NCI-H2081 treated with DMSO at 0.1 percent for 48 hours (cell line): ENCODE measurements at places on chromosomes 1 and 21.

DNA sequence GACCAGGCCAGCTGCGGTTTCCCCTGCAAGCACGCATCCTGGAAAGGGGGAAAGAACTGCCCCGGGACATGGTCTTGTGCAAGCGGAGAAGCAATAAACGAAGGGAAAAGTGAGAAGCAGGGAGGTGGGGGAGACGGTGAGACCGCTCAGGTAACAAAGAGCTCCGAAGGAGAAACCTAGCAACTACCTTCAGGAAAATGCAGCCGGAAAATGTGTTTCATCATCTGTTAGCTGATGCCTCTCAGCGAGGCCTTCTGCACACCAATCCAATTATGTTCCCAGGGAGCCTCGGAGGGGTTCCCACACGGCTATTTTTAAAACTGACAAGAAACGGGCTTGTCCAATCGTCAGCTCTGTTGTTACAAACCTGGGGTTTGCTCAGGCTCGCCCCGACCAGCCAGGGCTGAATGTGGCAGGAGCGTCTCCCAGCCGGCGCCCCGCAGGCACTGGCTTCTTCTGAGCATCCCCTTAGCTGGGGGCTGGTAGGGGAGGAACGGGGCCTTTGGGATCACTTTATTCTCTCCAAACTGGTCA is 3.4 kb downstream of the RIPK4 start:
- no peak for DNase-seq

- DNase-seq = no peak
Observed at GRCh38 chr1:45236136-45236535, 29.7 kb upstream of the ZSWIM5 start.

DNA sequence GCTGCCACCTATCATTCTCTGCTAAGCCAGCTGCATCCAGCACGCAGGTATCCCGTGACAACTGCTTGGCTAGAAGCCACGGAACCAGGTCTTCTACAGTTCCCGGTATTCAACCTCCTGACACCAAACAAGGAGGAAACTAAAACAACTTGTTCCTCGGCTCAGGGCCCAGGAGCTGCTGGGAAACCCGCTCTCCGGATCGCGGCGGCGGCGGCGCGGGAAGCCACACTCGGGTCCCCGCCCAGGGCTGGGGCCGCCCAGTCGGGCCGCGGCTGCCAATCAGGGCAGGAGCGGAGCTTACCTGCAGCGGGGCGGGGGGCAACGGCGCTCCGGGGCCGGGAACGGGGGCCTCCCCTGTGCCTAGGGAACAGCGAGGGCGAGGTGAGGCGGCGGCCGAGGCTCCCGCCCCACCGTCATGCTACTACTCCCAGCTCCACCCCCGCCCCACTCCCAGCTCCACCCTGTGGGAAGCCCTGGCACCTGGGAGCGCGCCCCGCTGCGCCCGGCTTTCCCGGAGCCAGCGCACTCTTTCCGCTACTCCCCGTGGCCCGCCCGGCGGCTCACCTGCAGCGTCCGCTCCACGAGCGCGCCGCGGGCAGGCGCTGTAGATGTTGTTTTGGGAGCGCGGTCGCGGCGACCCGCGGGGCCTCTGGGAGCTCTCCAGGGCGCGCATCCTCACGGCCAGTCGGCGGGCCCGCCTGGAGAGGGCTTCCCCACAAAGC is 12.1 kb downstream of the IL24 start:
- peak; percentile 27 for DNase-seq

DNA sequence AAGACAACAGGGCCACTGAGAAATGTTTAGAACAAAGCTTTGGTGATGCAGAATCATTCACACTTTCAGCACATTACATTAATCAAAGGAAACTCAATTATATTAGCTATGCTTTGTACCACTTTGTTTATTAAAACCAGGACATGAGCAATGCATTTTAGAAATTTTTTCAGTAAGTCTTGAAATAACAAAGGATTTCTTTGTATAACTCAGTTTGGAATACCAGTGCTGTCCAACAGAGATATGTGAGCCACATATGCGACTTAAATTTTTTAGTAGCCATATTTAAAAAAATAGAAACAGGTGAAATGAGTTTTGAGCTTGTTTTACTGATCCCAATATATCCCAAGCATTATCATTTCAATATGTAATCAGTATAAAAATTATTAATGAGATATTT is 18.8 kb upstream of the F3 start:
- DNase-seq = no peak

DNA sequence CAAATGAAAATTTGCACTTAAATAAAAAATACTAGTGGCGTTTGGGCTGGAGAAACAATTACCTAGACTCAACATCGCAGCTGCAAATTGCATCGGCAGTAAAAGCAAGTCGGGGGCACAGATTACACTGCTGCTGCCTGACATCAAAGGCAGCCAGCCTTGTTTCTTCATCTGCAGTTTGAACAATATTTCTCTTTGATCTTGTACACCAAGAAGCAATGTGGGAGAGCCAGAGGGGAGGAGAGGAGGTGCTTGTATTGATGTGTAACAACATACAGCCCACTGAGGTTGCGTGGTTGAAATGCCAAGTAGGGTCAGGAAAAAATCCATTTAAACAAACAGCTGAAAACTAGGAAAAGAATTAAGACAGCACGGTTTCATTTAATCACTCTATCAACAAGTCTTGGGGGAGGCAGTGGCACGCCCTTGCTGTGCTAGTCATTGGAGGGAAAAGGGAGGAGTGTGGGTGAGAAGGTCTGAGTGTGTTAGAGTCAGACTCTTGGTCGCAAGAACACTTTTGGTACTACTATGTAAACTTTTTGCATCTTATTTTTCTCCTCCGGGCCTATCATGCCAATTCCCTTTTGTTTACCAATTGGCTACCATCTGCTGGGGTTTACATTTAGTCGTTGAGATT is 456.5 kb downstream of the OMA1 start:
- no peak for DNase-seq

GRCh38 chr21:34499116-34499515 is 12.9 kb downstream of the KCNE1 start:
- no peak for DNase-seq

DNA sequence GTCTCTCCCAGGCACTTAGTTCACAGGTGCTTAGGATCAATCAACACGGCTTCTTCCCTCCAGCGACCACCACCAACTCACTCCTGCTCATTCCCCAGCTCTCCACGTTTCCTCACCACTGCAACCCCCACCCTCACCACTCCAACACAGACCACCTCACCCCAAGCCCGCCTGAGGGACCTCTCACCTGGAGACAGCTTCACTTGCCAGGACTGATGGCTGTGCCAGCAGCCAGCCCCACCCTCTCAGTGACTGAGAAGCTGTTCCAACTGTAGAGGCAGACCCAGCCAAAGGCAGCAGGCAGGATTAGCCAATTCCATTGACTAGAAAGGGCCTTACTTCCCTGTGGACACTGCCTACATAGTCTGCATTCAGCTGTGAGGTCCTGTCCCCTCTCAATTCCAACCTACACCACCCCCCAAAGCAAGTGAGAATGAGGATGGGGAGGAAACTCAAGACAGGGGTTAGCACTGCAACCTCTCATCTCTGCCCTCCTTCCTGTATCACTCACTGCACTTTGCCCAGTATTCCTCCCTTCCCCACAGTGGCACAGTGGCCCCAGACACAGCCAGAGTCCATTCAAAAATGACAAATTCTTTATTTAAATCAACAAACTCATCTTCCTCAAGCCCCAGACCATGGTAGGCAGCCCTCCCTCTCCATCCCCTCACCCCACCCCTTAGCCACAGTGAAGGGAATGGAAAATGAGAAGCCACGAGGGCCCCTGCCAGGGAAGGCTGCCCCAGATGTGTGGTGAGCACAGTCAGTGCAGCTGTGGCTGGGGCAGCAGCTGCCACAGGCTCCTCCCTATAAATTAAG is 7.6 kb downstream of the TAGLN2 start:
- no peak for DNase-seq

- no peak for DNase-seq
Observed at GRCh38 chr1:6246497-6247467, 2.8 kb downstream of the HES3 start.

DNA sequence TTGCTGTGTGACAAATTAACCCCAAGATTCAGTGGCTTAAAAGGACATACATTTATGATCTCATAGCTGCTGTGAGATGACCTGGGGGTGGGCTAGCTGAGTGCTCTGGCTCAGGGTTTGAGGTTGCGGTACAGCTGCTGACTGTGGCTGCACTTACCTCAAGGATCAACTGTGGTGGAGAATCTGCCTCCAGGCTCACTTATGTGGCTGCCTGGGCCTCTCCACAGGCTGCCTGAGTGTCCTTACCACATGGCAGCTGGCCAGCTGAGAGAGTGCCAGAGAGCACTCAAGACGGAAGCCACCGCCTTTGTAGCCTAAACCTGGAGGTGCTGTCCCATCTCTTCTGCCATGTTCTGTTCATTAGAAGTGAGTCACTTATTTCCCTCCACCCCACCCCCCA is 5.7 kb downstream of the LRRC71 start:
- DNase-seq = no peak

- no peak for DNase-seq
Observed at GRCh38 chr21:42614811-42615351, 38.5 kb upstream of the PDE9A start.

GRCh38 chr1:159798893-159799292 is 3.3 kb upstream of the FCRL6 start:
- peak; percentile 74 for DNase-seq
